Right forelimb (tissue), 1 donor: ENCODE measurements at places on chromosomes 5 and 9.

- no peak for DNase-seq
Measured at GRCh38 chr9:4822057-4822456, 29.3 kb downstream of the RCL1 start.

DNA sequence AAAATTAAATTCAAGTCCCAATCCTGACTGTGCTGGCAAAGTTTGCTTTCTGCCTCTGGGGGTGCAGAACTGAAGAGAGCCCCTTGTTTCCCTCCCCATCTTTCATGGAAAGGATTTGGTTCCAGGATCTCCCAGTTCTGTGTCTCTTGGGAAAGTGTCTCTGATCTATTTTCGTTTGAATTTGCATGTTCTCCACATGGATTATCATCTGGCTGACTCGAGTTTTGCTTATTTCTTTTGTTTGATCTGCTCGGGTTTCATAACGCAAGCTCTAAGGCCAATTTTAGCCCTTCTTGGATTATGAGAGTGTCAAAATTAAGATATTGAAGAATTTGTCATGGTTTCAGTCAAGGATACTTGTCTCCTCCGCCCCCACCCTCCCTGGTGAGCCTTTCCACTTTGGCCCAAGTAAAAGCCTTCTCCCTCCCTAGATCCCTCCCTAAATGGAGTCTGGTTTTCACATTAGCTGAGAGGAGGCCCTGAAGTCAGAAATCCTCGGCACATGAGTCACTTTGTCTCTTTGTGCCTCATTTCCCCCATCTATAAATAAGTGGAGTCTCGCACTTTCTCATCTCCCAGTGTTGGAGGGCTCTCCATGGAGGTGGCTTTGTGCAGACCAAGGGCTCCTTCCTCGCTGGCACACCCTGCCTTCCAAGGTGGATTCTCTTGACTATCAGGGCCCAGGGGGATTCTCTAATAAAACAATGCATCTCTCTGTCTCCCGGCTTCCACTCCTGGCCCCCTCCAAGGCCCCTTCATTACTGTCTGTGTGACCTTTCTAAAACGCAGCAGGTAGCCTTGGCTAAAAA lies 17.3 kb downstream of the ADRB2 start:
- no peak for DNase-seq

DNA sequence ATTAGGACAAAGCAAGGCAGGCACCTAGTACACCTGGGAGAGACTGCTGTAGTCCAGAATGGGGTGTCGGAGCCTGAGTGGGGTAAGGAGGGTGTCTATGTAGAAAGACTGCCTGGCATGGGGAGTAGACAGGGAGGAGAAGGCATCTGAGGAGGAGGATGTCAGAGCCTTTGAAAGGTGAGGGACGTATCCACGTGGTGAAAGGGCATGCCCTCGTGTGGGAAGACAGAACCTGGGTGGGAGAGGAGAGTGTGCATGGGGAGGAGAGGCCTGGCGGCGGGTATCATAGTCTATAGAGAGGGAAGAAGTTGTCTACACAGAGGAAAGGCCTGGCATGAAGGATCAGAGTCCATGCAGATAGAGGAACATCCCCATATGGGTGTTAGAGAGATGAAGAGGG lies 91.8 kb downstream of the NDFIP1 start:
- no peak for DNase-seq

- DNase-seq = peak; percentile 69
Measured at GRCh38 chr5:142151436-142152383, 43.1 kb downstream of the NDFIP1 start.

GRCh38 chr9:137319739-137320551 lies 17.9 kb upstream of the NRARP start:
- DNase-seq = no peak

DNA sequence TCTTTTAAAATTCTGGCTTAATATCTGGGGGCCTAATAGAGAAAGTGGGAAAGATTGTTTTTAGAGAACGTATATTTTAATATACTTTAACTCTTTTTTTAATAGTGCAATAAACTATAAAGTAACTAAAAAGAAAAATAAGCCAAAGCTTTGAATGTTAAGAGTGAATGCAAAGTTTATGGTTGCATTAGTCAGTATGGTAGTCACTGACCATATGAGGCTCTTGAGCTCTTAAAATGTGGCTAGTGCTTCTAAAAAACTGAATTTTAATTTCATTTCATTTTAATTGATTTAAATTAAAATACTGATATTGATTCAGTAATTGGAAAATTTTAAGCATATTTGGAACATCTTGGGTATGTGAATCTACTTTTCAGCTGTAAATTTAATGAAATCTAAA lies 310.7 kb downstream of the PJA2 start:
- DNase-seq = no peak

DNA sequence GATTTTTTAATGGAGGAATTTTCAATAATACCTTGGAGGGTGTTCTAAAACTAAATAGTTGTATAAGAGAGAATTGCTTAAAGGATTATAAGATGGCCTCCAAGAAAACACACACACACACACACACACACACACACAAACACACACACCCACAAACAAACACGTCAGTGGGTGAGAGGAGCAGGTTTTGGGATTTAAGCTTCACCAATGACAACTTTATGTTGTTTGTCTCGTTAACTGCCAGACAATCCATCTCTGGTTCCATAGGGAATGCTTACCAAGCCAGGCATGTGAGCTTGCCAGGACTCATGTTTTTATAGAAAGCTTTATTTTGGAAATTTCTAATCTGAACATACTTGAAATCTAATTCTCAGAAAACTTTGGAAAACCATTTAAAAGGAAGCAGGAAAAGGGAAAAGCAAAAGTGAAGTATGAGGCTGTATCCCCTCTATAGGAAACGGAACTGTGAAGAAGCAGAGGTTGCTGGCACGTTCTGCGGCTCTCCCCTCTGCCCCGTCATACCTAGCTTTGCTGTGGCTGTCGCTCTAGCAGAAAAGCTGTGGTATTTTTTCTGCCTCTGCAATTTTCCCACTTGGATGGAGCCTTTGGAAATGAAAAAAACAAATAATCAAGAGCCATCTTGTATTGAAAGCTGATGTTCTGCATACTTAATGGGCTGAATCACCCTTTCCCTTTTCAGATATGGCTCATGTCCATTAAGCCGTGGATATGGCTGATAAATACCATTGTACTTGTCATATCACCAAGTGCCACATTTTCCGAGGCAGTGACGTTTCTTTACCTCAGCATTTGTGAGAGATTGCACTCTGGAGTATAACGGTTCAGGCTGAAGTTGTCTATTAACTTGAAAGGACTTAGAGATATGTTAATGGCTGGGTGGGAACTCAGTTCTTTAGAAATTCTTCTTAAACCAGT lies 112.7 kb downstream of the NTRK2 start:
- no peak for DNase-seq

DNA sequence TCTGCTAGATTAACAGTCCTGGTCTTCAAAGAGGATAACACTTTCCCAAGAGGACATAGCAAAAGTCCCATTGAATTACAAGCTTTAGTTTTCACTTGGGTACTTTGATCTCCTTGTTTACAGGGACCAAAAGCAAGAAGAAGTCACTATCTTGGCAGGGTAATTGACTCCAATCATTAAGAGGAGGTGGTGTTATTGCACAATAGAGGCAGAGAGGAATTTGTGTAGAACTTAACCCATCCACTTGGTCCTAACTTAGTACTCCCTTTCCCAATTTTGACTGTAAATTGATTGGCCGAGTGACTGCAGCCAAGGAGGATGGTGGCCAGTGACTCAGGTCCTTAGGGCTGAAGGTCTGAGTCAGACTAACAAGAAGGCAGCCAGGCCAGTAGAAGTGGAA lies 9.3 kb upstream of the TRPC7 start:
- no peak for DNase-seq

- DNase-seq = no peak
Measured at GRCh38 chr5:176676361-176676824, 29.1 kb downstream of the TSPAN17 start.

GRCh38 chr5:4939042-4939781 lies 200.9 kb upstream of the ADAMTS16 start:
- no peak for DNase-seq
